ENCODE measurements at places on chromosomes 16 and 17. TPM values are rescaled to one million over a fixed set of nuclear protein-coding genes. Genes with fewer than 3 reads are reported as not detected.
A peak's percentile ranks its signal among the peaks of the same experiment; 100 is the strongest.

GRCh38 chr16:79563921-79564320 is 36.6 kb downstream of the MAF start:
- no peak for DNase-seq

PRAC2 gene
- not detected for total RNA-seq

ZNF830 gene
- 28.0 TPM for total RNA-seq

- DNase-seq, result no peak
Measured at GRCh38 chr17:35555691-35556090, 4.9 kb downstream of the SLFN14 start.

- DNase-seq, result peak; percentile 53
Measured at GRCh38 chr17:78753316-78754250, 28.5 kb downstream of the CYTH1 start.

DNA sequence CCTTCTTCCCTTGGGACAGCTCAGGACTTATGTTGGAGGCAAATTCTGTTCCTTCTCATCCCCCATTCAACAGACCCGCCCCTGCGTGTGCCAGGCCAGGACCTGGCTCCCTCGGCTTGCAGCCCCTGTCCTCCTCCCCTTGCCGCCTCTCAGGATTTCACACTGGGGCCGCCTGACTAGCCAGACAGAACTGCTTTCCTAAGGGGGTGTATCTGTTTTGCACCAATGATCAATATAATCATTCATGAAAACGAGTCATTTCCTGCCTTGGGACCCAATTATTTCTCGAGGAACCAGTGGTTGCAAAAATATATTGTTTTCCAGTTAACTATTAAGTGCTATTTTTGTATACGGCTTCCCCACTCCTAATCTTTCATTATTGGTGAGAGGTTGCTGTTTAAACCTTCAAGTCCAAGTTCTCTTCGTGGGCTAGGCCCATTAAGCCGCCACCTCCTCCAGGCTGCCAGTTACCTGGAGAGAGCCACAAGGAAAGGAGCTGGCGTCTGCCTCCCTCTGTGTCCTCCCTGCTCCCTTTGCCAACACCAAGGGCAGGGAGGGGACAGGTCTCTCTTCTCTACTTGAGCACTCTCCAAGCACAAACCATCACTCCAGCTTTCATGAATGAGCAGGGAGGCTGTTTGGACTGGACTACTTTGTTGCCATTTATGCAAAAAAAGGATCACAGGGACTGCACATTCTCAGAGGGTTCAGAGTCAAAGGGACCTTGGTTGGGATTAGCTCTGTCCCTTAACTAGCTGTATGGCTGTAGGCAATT is 8.9 kb downstream of the DCAKD start:
- no peak for DNase-seq

Data from activated T-cell treated with anti-CD3 and anti-CD28 coated beads, Interleukin-2, amount 50 U/mL, for 72 hours (primary cell).